Stimulated activated naive CD4-positive, alpha-beta T cell treated with Interleukin-2 at 50 U/mL for 16 hours (primary cell): ENCODE measurements at places on chromosomes 1 and 21.

DNA sequence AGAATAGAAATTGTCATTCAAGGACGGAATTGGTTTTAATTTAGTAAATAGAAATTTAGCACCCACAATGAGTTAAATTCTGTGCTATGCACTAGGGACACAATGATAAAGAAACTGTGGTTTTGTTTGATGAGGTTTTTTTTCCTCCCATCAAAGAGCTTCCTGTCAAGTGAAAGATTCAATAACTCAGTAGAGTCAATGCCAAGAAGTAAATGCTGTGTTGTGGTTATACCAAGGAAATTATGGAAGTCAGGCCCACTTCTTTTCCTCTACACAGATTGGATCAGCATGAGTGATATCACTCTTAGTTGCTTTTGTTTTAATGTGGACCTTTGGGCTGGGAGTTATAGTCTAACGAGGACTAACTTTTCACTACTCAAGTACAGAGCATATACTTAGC, 1269.6 kb upstream of the ADGRL2 start:
- DNase-seq = no peak

DNA sequence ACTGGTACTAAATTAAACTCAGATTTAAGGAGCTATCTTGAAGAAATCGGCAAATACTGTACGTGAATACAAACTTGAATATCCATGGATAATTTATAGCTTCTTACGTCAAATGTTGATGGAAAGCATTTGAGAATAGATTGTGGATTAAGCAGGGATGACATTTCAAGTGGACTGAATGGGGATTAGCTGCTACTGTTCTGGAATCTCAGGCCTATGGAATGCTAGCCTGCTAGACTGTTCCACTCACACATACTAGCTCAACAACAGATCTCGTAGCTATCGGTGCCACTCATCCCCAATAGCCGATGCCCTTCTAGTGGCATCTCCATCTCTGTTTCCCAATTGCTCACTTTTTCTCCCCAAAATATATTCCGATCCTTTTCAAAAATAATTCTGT, 62.0 kb upstream of the USP25 start:
- no peak for DNase-seq

DNA sequence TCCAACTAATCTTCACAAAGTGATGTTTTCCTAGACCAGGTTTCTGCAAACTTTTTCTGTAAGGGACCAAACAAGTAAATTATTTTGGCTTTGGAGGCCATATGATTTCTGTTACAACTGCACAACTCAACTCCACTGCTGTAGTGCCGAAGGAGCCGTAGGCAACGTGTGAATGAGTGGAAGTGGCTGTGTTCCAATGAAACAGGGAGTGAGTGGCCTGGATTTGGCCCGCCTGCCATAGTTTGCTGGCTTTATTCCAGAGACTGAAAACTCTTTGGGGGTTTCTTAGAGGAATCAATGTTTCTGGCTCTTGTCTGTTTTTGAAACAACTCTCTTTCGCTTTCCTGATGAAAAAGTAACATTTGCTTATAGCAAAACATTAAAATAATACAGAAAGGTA, 12.6 kb upstream of the ACTL8 start:
- DNase-seq = no peak

DNA sequence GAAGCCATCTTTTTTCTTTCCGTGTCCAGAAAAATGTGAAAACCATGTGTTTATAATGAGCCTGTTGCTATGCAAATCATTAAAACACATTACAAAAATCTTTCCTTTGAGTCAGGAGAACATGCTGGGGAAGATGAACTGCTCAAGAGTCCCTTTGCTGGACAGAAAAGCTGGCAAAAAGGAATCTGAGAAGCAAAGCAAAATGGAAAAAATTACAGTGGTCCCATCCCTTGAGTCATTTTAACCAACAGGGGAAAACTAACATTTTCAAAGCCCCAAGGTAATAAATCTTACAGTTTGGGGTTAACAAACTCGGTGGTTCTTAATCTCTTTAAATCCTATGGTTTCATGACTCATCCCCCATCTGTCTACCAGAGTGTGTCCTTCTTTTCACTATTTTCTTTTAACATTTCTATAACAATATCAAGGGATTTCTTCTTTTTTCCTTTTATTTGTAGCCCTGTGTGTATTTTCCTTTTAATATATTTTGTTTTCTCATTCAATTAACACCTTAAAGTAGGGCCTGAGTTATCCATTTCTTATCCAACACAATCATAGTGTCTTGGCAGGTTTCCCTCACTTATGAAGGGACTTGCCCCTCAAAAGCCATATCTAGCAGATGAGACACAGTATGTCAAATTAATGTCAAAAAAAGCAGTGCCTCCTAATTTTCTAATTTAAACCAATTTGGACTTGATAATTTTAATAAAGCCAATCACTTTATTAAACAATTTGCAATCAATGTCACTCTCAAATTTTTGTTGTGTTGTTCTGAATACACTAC, 105.4 kb downstream of the PTPN14 start:
- DNase-seq = no peak

- no peak for DNase-seq
These were observed 29.4 kb downstream of the IL6R start for GRCh38 chr1:154434346-154435085.

GRCh38 chr1:211527006-211527405, 35.0 kb upstream of the RD3 start:
- no peak for DNase-seq

DNA sequence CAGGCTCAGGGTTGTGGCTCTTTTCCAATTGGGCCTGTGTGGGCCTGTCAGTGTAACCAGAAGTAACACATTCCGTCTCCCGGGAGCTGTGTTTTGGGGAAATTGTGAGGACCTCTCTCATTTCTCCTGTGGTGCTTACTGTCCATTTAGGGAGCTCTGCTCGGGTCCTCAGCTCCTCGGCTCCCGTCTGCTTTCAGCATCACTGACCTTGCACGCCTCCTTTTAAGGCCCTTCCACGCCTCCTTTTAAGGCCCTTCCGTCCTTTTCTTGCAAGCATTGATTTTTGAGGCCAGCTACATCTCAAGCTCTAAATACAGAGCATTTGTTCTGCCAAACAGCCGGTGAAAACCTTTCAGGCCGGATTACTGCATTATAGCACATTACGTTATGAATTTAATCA, 9.7 kb downstream of the CA6 start:
- no peak for DNase-seq
